ENCODE measurements at places on chromosomes 6 and 20.

DNA sequence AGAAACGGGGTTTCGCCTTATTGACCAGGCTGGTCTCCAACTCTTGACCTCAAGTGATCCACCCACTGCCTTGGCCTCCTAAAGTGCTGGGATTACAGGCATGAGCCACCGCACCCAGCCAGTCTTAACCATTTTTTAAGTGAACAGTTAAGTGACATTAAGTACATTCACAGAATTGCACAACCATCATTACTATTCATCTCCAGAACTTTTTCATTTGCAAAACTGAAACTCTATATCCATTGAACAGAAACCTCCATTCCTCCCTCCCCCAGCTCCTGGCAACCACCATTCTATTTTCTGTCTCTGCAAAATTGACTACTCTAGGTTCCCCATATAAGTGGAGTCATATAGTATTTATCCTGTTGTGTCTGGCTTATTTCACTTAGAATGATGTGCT is 59.7 kb downstream of the PLCB4 start:
- no peak for DNase-seq

DNA sequence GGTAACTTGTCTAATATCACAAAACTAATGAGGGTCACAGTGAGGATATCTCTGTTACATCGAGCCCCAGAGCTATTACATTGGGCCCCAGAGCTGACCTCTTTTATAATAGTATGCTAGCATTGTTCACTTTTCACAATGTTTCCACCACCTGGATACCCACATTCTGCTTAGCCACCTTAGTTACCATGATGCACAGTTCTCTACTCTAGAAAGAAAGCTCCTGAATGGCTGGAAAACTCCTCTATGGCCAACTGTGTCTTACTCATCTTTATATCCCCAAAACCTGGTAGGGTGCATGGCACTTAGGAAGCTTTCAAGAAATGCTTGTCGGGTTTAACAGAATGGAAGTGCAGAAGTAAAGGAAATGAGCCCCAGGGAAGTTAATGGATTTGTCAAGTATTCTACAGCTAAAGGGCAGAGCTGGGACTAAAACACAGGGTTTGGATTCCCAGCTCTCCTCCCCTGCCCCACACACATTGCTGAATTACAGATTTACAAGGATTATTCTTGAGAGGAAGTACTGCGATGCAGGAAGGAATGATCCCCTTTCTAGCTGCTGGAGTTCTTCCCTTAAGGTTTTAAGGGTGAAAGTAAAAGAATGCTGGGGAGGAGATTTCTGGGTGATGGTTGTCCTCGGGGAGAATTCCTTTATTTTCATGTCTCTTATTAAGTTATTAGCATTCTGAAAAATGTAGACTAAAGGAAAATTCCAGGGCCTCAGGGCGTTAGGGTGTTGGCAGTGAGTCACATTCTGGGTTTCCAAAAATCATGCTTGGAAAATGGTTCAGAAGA is 16.1 kb upstream of the HINT3 start:
- no peak for DNase-seq

DNA sequence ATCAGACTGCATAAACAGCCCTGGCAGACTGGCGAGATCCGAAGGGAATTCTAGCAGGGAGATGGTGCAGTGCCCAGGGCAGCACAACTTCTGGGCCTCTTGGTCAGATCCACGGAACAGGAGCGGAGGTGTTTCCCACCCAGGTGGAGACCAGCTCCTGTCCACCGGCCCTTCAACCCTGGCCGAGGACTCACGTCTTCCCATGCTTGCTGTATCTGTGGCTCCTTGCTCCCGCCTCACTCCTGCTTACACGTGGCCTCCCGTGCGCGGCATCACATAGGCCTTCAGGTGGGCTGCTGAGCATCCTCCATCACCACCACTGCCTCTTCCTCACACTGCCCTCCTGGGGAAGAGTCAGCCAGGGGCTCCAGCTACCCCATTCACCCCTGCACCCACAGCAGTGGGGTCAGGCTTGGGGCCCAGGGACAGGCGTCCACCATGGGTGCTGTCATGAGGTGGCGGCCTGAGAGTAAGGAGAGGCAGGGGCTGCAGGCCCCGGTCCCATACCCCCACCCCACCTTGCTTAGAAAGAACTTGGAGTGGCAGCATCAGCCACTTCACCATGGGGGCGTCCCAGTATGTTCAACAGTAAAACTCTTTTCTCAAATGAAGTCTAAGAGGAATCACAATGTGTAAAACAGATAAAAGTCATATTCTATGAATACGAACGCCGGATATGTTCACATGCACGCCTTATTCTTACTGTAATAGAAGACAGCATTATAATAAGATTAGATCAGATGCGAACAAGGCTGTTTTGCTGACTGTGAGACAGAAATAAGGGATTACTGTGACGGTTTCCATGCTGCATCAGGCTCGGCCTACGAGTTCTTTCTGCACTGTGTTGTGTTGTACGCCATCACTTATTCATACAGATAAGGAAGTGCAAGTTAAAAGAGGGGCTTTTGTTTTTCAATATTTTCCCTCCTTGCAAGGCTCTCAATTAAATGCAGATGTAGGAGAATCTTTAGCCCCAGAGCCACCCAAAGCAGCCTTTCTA is 165.4 kb downstream of the GRM4 start:
- DNase-seq: no peak

DNA sequence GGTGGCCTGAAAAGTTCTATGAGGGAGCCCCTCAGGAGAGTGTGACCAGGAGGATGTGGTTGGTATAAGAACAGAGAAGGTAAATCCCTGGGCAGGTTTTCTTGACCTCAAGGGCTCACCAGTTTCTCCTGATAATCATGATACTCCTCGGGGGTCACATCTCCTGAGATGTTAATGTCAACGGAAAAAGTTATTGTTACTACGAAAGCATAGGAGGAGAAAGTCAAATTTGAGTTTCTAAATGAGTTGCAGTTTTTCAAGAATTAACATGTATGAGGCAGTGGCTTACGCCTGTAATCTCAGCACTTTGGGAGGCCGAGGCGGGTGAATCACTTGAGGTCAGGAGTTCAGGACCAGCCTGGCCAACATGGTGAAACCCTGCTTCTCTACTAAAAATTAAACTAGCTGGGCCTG is 23.4 kb downstream of the MGME1 start:
- no peak for DNase-seq

GRCh38 chr6:154510144-154510905 is at the start of gene CNKSR3:
CNKSR3 (minus strand) TSS chr6:154510685; CDS start chr6:154510114, 571 bp downstream.
- no peak for DNase-seq
